ENCODE measurements at places on chromosomes 13 and 19.

DNA sequence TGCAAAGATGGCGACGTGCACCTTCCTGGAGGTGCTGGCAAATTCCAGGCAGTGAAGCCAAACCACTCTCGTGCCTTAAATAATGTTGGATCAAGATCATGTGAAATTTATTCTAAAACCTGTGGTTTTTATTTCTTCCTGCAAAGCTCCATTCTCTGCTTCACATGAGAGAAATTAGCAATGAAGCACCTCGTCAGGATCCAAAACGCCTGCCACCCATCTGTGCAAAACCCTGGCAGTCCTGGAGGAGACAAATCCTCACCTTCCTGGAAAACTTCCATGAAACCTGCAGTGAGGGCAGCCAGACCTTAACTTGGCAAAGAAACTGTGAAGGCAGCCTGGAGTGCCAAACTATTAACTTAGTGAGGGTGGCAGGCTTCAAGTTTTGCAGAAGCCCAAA is 47.6 kb downstream of the CHST8 start:
- DNase-seq, result no peak

GRCh38 chr13:47215736-47216135 is 318.9 kb upstream of the HTR2A start:
- no peak for DNase-seq

- no peak for DNase-seq
Observed at GRCh38 chr19:50516456-50516855, 2.7 kb upstream of the ASPDH start.

DNA sequence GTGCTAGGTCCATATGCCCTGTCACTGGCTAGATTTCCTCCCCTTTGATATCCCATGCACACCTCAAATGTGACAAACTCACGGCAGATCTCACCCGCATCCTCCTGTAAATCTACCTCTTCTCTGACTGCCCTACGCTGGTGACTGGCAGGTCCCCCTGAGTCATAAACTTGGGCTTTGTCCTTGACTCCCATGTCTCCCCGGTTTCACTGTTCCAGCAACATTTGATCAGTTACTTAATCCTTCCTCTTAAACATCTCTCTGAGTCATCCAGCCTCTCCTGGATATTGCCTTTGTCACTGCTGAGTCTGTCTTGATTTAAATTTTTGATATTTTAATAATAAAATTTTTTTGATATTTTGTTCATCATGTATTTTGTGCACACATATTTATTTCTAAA is 26.5 kb downstream of the FAM216B start:
- DNase-seq, result no peak

- DNase-seq, result no peak
Observed at GRCh38 chr19:4758659-4759058, 32.9 kb upstream of the FEM1A start.

GRCh38 chr19:44939668-44940067 is 2.4 kb upstream of the APOC4 start:
- no peak for DNase-seq

GRCh38 chr19:18312092-18312534 is 10.8 kb downstream of the LSM4 start:
- no peak for DNase-seq

GRCh38 chr13:23928985-23929384 is 31.7 kb upstream of the C1QTNF9B start:
- no peak for DNase-seq

DNA sequence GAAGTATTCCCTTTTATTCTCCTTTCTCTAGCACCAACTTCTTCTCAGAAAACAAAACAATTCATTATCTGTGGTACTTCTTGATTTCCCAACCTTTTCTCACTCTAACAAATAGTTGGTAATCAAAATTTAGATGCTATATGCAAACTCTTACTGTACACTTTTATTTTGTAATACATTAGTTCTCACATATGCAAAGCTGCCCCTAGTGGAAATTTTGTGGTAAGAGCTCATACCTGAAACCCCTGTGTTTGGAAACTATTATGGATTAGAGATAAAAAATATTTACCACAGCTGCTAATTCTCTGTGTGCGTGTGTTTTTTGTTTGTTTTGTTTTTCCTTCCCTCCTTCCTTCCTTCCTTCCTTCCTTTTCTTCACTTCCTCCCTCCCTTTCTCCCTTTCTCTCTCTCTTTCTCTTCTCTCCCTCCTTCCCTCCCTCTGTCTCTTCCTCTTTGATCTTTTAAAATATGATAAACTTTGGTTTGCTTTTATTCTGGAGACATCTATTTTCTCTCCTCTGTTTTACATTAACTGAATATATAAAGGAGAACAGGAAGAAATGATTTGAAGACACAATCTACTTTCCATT is 537.4 kb downstream of the SLITRK6 start:
- peak; percentile 11 for DNase-seq
